ENCODE measurements at places on chromosomes 7 and 10.

- DNase-seq, result no peak
These were observed 16.2 kb downstream of the CTBP2 start for GRCh38 chr10:125144206-125144605.

DNA sequence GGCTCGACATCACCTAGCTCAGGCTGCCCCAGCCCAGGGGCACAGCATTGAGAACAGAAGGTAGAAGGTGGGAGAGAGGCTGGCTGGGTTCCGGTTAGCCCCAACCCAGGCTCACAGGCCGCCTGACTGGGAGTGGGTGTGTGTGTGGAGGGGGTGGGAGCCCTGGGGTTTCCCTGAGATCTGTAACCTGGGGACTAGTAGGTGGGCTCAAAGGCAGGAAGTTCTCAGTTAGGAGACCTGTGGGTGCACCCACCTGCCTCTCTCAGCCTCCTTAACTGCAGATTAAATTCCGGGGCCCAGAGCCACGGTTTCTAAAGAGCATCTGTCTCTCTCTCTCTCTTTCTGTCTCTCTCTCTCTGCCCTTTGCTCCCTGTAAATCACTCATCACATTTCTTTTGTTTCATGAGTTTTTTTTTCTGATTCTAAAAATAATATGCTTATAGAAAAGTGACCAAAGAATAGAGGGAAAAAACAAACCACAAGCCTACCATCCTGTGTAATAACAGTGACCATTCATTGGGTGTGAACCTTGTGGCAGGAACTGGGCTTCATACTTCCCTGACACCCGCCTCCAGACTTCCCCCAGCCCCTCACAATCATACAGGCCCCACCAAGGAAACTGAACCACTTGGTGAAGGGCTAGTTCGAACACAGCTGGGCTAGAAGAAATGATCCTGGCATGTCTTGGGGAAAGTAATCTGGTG lies 83.4 kb upstream of the SMNDC1 start:
- DNase-seq, result no peak

DNA sequence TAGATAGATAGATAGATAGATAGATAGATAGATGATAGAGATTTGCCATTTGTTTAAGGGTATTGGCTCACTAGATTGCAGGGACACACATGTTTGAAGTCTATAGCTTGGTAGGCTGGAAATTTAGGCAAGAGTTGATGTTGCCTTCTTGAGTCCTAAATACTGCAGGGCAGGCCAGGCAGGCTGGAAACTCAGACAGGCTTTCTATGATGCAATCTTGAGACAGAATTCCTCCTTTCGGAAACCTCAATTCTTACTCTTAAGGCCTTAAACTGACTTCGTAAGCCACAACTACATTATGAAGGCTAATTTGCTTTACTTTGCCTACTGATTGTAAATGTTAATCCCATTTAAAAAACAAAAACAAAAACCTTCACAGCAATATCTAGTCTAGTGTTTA lies 322.9 kb upstream of the AKR1E2 start:
- no peak for DNase-seq

DNA sequence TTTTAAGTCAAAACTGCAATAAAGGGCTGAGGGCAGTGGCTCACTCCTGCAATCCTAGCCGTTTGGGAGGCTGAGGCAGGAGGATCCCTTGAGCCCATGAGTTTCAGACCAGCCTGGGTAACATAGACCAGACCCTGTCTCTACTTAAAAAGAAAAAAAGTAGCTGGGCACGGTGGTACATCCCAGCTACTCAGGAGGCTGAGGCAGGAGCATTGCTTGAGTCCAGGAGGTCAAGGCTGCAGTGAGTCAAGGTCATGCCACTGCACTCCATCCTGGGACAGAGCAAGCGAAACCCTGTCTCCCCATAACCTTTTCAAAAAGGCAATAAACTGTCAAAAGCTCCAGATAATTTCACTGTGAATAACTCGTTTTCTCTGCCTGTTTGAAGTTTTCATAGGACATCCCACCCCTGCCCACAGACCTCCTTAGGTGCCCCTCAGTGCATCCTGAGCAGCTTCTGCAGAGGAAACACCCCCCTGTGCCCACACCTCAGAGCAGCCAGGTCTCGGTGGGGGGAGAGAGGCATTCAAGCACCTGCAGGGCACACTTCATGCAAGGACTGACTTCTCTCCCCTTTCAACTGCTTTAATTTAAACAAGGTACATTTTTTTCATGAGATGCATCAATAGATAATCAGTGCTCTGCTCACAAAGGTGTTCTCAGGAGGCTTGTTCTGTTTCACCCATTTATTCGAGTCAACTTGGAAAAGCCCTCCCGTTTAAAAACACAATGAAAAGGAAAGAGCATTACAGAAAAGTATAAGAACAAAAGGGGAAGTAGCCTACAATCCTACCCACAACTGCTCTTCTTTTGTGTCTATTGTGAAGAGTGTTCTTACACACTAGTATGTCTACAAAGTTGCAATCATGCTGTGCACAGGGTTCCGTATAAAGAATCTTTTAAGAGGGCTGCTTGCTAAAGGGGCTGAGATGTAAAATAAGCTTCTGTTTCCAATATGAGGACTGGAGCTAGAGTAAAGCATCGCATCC lies 104.9 kb downstream of the KMT2E start:
- DNase-seq, result peak; percentile 23

DNA sequence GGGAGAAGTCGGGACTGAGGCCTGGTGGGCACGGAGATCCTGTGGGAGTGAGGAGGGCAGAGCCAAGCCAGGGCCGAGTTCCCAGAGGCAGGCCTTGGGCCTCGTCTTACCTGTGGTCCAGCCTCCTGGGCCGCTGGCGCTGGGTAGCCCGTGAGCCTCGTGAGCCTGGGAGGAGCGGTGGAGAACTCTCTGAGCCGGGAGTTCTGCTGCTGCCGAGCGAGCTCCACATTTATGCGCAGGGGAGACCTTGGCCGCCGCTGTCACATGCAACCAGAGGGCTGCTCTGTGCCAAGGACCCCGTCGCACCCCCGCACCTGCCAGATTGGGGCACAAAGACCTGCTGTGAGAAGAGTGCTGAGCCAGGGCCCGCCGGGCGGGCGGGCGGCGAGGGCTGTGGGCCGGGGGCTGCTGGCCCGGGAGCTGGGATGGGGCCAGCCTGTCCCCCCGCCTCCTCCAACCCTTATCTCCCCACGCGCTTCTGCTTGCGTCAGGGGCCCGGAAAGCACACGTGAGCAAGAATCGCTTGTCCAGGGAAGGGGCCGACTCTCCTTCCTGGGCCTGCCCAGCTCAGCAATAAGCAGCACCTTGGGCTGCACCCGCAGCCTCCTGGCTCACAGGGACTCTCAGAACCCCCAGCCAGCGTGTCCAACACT lies 10.2 kb downstream of the VENTX start:
- DNase-seq, result no peak

GRCh38 chr7:30280631-30281030 lies 3.8 kb upstream of the ZNRF2 start:
- DNase-seq, result no peak

DNA sequence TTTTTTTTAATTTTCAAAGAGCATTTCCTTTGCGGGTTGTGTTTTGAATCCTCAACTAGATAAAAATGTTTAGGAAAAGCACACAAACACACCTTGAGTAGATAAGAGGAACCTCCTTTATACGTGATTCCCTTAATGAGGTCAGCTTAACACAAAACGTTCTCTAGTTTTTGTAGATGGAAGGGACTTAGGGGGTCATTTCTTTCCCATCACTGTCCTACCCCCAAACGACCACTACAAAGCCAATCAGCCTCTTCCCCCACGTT lies 1.2 kb downstream of the SUV39H2 start:
- DNase-seq, result peak; percentile 34

DNA sequence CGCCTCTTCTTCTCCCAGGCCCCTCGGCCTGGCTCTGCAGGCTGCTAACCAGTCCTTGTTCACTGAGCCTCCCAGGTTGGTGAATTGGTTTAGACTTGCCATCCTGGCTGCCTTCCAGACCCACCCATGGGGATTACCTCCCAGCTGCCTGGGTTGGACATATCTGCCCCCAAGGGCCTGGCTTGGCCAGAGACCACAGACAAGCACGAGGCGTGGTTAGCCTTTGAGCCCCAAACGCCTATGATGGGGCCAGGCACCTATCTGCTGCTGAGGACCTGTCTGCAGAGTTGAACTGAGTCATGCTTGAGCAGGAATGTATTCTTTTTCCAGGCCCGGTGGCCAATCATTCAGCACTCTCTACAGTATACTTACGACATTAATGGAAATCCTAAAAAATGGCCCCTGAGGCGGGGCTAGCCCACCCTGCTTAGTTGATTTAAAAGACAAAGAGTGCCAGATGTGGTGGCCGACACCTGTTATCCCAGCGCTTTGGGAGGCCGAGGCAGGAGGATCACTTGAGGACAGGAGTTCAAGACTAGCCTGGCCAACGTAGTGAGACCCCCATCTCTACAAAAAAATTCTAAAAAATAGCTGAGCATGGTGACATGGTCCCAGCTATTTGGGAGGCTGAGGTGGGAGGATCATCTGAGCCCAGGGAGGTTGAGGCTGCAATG lies 361.5 kb downstream of the FRMD4A start:
- no peak for DNase-seq

GRCh38 chr7:123635551-123636359 lies 19.9 kb upstream of the LMOD2 start:
- DNase-seq, result peak; percentile 56

DNA sequence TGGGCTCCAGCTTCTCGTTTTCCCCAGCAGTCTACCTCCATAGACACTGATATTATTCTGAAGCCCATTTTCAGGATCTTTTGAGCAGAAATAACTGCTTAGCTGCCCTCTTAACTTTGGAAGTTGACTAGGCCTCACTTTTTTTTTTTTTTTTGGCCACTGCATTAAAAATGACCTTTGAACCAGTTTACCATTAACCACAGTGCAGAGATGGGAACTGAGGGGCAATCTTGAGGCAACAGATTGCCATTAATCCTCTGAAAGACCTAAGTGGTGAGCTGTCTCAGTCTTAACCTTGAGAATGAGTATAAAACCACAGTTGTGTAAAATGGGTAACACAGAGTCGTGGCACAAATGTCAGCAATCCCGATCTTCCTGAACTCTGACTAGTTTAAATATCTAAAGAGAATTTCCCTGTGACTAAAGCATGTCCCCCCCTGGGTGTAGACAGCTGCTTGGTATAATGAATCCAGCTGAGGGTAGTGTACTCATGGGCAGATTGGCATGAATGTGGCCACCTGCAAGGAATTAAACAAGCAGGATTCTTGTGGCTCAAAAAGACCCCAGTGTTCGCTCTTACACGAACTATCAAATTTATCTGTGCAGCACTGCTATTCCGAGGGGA lies 46.1 kb upstream of the FMC1 start:
- no peak for DNase-seq

DNA sequence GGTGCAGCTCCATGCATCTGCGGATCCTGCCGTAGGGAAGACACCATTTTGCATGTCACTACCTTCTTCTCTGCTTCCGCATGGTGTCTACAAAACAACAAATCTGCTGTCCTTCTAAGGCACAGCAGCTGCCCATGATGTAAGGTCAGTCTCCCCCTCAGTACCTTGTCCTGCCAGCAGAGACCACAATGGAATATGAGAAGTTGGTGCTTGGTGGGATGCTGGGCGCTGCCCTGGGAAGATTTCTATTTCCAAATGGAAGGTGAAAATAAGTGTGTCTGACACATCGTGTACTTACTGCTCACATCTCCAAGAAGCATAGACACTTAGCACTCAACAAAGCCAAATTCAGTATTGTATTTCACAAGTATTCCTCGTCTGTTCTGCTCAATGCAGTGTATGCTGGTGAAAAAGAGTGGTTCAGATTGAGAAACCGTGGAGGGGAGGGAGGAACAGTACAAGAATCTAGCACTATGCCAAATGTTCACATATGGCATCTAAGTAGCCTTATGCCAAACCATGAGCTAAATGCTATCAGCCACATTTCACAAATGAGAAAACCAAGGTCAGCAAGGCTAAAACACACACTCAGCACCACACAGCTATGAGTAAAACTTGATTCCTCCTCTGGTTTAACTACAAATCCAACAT lies 95.0 kb downstream of the GRB10 start:
- DNase-seq, result no peak

GRCh38 chr7:16204953-16205352 lies 216.4 kb downstream of the CRPPA start:
- no peak for DNase-seq

DNA sequence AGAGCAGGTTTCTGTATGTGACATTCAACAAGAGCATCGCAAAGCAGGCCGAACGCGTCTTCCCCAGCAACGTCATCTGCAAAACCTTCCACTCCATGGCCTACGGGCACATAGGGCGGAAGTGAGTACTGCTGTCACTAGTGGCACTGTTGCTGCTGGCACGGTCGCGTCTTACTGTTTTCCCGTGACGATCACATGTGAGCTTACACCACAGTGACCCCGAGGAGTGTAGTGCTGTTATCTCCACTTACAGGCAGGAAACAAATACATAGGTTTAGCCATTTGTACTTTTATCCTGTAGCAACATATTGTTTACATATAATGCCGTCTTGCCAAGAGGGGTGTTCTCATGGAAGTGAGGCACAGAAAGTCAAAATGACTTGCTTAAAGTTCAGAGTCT lies 25.4 kb downstream of the FBH1 start:
- DNase-seq, result peak; percentile 30

GRCh38 chr10:113021268-113022040 lies 71.4 kb downstream of the TCF7L2 start:
- DNase-seq, result no peak

GRCh38 chr7:38398725-38399321 lies 125.4 kb upstream of the TARP start:
- DNase-seq, result peak; percentile 74

DNA sequence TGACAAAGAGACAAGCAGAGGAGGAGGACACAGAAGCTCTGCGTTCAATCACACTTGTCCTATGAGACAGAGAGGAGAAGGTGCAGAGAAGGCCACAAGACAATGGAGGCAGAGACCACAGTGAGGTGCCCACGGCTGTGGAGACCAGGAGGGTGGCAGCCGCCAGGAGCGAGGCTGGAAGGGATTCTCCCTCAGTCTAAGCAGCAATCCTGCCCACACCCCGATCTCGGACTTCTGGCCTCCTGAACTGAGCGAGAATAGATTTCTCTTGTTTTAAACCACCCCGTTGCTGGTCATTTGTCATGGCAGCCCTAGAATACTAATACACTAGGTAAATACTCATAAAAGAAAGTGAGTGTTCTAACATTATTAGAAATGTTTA lies 92.1 kb downstream of the CYTH3 start:
- no peak for DNase-seq

DNA sequence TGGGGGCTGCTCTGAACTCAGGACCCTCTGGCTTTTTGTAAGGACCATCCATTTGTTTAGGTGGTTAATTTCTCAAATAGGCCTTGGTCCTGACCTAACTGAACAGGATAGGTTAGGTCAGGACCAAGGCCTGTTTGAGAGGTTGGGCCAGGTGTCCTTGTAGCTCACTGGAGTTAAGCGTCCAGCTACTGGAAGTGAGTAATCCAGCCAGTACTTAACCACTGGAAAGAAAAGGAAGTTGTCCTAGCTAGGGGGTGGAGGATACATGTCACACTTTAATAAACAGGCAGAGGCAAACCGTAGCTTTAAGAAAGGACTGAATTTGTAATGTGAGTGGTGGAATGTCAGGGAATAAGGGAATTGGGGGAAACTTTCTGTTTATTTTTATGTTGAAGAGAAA lies 96.0 kb downstream of the GPR85 start:
- DNase-seq, result no peak

DNA sequence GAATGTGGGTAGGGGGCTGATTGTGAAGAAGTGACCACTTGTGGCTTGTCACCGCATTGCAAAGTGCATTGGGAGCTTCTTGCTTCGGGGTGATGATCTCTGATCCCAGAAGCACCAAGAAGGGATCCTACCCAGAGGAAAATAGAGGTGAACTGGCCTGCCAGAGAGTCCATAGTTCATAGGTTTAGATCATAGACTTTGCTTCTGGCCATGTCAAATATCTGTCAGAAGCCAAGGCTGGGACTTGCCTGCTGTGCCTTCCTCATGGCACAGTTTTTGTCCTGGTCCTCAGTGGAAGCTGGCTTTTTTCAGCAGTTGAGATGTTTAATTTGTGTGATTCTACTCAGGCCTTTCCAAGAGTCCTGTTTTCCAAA lies 1.1 kb downstream of the ZSWIM8 start:
- DNase-seq, result peak; percentile 19

Data from hematopoietic multipotent progenitor cell treated with erythropoietin and hydrocortisone succinate and interleukin-3 and kit ligand, for 6 days (in vitro differentiated cells).